Gastrocnemius medialis (tissue), 4 donors: ENCODE measurements at places on chromosomes 2 and 18.

- DNase-seq: no peak
These were observed 614.4 kb downstream of the CPS1 start for GRCh38 chr2:211170843-211171242.

DNA sequence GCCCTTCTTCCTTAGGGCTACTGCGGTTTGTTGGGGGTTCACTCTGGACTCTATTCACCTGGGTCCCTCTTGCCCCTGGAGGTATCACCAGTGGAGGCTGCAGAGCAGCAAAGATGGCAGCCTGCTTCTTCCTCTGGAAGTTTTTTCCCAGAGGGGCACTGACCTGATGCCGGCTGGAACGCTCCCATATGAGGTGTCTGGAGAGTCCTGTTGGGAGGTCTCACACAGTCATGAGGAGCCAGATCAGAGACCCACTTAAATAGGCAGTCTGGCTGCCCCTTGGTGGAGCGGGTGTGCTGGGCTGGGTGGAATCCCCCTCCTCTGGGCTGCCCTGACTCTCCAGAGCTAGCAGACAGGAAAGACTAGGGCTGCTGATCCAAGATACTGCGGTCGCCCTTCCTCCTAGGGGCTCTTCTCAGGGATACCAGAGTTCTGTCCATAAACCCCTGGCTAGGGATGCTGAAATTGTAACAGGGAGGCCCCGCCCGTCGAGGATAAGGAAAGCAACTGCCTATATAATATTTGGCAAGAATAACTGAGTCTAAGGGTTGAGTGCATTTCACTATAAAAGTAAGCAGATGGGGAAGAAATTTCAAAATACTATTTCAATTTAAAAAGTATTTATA, 140.7 kb downstream of the NOL4 start:
- DNase-seq: no peak

- no peak for DNase-seq
These were observed 9.0 kb downstream of the RNF144A start for GRCh38 chr2:6926071-6926732.

DNA sequence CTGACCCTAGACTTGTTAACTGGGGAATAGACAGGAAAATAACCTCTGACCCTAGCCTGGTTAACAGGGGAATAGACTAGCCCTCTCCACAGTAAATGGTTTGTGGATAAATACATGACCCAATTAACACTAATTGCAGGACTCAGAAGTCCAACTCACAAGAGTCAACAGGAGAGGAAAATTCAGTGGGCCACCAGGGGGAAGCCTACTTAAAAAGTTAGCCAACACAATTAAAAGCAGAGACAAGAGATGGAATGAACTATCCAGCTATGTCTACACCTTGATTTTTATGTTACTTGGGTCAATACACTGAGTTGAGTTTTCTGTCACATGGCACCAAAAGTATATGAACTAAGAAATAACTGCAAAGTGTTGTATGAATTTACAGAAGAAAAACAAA, 158.8 kb upstream of the SLC39A10 start:
- DNase-seq: peak; percentile 13

DNA sequence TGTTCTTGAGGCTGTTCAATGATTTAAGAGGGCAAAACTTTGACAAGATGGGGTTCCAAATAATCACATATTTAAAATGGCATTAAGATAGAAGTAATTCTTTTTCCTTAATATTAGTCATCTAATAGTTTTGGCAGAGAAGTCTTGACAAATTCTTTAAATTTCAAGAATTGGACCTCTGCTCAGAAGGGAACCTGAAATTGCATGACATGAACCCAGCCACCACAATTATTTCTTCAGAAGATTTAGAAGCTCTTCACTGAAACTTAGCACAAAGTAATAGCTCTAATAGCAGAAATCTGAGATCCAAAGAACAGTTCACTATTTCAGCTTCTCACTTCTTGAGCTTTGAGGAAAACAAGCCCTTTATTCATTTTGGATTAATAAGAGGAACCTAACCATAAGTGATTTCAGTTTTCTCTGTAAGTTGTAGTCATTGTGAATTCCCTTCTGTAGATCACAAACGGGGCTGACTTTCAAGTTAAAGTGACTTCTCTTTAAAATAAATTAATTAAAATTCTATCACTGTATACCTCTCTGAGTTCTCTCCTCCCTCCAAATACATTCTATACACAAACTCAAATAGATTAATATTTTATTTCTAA, 100.6 kb upstream of the ITGA4 start:
- DNase-seq: no peak

DNA sequence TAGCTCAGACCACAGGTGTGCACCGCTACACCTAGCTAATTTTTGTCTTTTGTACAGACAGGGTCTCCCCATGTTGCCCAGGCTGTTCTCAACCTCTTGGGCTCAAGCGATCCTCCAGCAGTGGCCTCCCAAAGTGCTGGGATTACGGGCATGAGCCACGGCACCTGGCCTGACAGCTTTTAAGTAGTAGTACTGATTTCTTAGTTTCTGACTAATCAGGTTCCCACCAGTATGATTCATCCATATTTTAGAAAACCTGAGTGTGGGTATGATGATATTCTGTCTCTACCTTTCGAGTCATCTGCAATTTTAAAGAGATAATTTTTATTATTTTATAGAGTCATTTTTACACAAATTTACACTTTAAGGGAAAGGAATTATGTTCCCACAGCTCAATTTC, 46.4 kb upstream of the GULP1 start:
- DNase-seq: no peak

DNA sequence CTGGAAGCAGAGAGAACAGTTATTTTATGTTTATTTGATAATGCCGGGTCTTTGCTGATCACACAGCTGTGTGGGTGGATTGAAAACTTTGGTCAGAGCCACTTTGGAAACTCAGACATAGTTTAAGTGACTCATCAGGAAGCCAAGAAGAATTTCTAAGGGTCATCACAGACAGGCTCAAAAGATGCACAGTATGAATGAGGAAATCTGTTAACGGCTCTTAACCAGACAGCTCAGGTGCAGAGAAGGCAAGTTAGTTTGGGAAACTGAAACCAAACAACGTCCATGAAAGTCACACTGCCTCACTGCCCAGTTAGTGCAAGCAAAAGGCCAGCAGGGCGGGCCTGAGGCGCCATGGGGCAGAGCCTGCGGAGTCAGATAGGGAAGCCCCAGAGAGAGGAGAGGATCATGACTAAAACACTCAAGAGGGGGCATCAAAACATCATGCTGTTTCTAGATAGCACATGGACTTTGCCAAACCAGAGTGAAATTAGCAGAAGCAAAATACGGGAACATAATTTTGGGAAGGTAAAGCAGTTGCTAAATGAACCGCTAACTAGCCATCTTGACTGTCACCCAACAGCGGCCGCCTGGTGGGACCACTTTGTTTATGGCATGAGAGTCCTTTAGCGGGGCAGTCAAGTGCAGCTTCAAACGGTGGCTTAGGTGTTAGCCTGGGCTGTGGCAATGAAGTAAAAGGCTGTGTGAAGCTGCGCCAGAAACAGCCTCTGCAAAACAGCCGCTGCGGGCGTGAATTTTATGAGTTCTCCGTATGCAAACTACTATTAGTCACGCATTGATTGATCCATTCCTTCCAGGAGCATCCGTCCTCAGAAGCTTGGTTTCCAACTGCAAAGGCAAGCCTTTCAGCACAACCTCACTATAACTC, 101.2 kb downstream of the KCTD18 start:
- DNase-seq: no peak

GRCh38 chr2:239420082-239420481, 19.3 kb upstream of the HDAC4 start:
- DNase-seq: no peak

- DNase-seq: no peak
These were observed 96.1 kb downstream of the PPP1R1C start for GRCh38 chr2:182081602-182082260.

GRCh38 chr2:111157071-111157661, 36.5 kb downstream of the BCL2L11 start:
- DNase-seq: no peak

- DNase-seq: no peak
These were observed 2.8 kb upstream of the RAB31 start for GRCh38 chr18:9705183-9705829.

- DNase-seq: no peak
These were observed 44.3 kb downstream of the SNRPD1 start for GRCh38 chr18:21656402-21656801.

GRCh38 chr2:44135771-44136170, 32.9 kb upstream of the PPM1B start:
- no peak for DNase-seq

- DNase-seq: no peak
These were observed 271.3 kb downstream of the KCNS3 start for GRCh38 chr2:18149660-18150246.

DNA sequence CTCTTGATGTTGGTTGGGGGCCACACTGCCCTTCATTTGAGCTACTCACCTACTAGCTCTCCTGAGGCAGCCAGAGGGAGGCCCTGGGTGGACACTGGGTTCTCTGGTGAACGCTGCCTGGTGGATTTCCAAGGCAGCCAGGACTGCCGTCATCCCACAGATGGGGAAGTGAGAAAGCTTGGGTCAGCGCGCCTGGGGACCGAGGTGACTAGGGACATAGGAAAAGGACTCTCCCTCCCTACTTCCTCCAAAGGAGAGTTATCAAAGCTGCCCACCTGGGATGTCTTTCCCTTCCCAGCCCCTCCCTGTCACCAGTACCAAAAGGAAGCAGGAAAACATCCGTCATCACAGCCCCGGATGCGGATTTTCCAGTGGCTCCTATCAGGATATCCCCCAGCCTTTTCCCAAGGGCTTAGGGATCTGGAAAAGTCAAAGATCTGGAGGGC, 3.8 kb upstream of the SEMA4C start:
- DNase-seq: peak; percentile 48

DNA sequence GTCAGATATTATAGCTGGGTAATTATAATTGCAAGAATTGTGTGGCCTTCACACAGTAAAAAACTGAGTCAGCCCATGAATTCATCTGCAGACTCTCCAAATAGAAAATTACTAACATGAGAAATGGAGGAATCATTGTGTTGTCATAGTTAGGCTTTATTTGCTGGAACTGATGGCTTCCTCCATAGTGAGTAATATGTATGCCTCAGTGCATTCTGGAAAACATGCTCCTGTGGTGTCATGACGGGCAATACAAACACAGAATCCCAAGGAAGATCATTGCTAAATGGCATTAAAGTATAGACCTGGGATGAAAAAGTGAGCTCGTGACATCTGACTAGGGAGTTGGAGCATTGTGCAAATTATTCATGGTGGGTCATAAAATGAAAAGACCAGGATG, 23.6 kb upstream of the NMS start:
- DNase-seq: no peak

- DNase-seq: no peak
These were observed 55.4 kb downstream of the MALT1 start for GRCh38 chr18:58726671-58727070.

- DNase-seq: no peak
These were observed 1139.5 kb downstream of the BCL11A start for GRCh38 chr2:59413751-59414570.

DNA sequence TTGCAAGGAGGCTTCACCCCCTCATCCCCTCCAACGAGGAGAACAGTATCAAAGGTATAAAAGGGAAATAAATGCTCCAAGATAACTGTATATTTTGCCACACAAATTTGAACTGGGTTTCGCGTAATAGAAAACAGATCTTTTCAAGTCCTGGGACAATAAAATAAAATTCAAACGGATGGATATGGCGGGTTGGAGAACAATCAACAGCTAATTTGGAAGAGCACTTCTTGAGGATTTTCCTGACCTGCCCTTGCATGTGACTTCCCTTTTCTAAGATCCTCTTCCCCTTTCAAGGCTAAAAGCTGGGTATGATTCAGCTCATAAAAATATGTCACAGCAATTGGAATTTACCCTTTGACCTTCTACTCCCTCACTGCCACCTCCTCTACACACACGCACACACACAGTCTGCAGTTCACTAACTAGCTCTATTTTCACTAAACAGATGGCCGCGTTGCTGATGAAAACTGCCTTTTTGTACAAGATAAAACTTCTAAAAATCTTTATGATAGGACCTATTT, 386.9 kb downstream of the FIGN start:
- no peak for DNase-seq

- no peak for DNase-seq
These were observed 496 bp downstream of the SUCLG1 start for GRCh38 chr2:84458551-84459017.

DNA sequence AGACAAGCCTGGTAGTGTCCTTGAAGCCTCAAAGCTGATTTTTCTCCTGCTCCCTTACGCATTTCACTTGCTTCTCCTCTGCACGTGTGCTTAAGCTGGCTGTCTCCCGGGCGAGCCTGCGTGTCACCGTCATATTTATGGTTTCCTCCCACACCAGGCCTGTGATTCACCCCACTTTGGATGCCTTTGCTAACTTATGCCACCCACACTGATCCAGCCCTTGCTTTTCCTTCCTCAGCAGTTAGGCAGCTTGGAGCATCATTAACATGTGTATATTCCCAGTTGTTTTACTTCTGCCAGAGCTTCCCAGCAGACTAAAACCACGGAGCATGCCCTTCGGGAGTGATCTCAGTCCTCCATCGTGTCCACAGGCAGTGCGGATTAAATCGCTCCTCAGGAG, 2.2 kb downstream of the ST3GAL5 start:
- peak; percentile 61 for DNase-seq

GRCh38 chr2:94996305-94997100, 29.0 kb upstream of the MAL start:
- no peak for DNase-seq

DNA sequence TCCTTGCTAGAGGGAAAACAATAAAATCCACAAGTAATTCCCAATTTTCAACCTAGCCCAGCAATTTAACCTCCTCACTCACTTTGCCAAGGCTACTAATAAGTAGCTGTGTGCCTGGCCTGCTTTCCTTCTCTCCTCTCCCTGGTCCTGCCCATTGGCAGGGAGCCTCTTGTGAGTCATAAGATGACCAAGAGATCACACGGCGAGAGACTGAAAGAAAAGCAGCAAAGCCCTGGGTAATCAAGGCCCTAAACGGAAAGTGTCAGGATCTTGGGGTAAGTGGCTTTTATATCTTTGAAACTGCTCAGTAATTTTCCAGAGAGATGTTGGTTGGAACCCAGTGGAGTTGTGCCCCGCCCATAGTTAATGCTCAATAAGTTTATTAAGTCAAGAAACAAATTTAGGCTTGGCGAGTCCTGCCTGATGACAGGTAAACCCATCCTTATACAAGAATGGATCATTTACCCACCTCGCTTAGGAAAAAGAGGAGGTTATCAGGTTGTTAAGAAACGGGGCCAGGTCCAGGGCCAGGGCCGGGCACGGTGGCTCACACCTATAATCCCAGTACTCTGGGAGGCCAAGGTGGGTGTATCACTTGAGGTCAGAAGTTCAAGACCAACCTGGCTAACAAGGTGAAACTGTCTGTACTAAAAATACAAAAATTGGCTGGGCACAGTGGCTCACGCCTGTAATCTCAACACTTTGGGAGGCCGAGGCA, 10.0 kb upstream of the ADAM17 start:
- DNase-seq: peak; percentile 94
